Brain (organoid and tissue), 16 donors: ENCODE measurements at places on chromosomes 1 and 21. TPM values are rescaled to one million over a fixed set of nuclear protein-coding genes. Genes with fewer than 3 reads are reported as not detected.

CELF3 gene
- 67.5 TPM for polyA plus RNA-seq

IFI44L gene
- polyA plus RNA-seq = 3.0 TPM

CHD5 gene
- polyA plus RNA-seq = 13.5 TPM

ACKR1 gene
- 10.7 TPM for polyA plus RNA-seq

S100A1 gene
- 570 TPM for polyA plus RNA-seq

KLHL12 gene
- 34.3 TPM for polyA plus RNA-seq

BEST4 gene
- 0.87 TPM for polyA plus RNA-seq

LTN1 gene
- polyA plus RNA-seq = 3.1 TPM

RHOC gene
- polyA plus RNA-seq = 132 TPM

KLHDC7A gene
- polyA plus RNA-seq = 0.25 TPM
